ENCODE measurements at places on chromosomes 4 and X.

- no peak for DNase-seq
Measured at GRCh38 chr4:180150818-180151217, 2092.4 kb upstream of the TENM3 start.

DNA sequence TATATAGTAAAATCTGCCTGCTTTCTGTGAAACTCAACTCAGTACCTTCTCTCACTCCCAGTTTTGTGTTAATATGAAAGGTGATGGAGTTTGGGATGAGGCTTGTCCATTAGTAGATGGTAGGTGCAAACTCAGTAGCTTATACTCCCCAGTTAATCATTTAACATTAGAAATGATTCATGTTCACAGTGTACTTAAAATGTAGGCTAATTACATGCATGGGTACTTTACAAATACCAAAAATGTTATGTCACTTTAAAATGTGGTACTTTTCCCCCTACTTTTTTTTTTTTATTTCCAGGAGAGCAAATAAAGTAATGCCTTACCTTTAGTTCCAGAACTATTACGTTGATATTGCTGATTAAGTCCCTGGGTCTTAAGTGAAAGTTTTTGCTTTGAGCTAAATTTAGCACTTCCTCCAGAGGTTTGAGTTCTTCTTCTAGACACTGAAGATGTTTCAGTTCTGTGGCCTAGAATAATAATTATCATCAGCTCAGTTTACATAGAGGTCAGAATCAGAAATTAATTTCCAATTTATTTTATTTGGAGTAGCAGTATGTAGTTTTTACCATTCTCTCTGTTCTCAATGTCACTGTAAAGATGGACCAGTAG, 3.0 kb downstream of the IL2 start:
- DNase-seq = no peak

DNA sequence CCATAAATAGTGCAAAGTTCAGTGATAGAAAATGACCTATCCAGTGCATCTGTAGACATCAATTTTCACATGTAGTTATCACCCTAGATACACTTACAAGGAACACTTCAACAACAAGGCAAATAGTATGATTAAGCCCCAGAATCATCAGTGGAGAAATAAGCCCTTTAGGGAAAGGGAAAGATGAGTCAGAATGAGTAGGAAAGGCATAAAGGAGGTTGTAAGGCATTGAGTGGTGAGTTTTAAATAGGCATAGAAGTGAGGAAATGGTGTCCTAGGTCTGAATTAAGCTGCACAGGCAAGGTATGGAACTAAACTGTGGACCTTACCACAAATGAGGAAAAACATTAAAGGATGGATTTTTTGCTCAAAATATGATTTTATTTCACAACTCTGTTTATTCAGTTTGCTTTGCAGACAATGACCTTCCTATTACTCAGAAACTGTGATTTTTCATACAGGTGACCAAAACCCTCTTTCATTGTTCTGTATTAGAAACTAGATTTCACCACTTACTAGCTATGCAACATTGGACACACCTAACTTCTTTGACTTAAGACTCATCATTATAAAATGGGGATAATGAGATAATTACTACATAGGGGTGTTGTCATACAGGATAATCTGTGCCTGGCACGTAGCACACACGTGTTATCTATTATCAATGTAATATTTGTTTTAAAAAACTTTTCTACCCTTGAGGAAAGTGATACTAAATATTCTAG, 57.0 kb upstream of the MAP9 start:
- DNase-seq = no peak

GRCh38 chr4:112277705-112278448, 7.8 kb downstream of the TIFA start:
- no peak for DNase-seq

DNA sequence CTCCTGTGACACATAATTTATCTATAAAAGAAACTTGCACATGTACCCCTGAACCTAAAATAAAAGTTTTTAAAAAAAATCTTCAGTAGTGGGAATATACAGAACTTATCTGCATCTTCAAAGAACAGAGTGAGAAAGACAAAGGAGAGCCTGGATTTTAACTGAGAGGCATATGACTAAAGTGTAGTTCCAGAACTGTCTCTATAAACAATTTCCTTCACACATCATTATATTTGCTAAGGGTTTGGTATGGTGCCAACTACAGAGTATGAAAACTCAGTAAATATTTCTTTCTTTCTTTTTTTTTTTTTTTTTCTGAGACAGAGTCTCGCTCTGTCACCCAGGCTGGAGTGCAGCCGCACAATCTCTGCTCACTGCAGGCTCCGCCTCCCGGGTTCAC, 49.9 kb upstream of the NFKB1 start:
- DNase-seq = peak; percentile 78
